ENCODE measurements at places on chromosomes 11 and 22.

DNA sequence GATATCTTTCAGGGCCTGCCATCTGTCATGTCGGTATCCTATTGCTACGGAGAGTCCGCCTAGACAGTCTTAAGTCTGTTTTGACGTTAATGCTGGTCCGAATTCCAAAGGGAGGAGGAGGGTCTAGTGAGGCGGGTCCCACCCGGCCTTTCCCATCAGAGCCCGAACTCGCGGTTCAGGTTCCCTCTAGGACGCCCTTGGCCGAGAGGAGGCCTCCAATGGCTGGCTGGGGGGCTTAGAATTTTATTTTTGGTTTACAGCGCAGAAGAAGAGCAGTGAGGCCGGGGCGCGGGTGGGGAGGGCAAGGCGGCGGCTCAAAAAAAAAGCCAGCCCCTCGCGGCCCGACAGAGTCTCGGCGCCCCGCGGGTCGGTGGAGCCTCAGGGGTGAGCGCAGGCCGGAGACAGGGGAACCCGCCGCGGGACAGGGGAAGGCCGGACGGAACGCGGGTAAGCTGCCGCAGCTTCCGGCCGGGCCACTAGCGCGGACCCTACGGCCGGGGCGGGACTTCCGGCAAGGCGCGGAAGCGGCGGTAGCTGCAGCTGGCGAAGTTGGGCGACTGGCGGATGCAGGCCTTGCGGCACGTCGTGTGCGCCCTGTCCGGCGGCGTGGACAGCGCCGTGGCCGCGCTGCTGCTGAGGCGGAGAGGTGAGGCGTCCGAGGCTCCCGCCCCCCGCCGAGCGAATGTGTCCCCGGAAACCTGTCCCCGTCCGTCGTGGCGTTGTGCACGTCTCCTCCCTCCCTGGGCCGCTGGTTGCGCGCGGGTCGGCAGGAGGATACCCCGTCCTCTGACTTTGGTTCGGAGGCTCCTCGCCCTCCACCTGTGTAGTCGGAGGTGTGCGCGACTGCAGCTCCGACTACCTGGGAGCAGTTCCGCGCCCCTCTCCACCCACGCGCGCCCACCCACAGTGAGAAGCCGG, at the start of gene TRMU:
Gene TRMU (plus strand): TSS at position 514 of the 918 bp plus-strand sequence. CDS start 51 bp downstream, at position 565.
- peak; percentile 82 for DNase-seq

- DNase-seq, result no peak
Measured at GRCh38 chr11:41861838-41862237, 402.4 kb upstream of the LRRC4C start.

DNA sequence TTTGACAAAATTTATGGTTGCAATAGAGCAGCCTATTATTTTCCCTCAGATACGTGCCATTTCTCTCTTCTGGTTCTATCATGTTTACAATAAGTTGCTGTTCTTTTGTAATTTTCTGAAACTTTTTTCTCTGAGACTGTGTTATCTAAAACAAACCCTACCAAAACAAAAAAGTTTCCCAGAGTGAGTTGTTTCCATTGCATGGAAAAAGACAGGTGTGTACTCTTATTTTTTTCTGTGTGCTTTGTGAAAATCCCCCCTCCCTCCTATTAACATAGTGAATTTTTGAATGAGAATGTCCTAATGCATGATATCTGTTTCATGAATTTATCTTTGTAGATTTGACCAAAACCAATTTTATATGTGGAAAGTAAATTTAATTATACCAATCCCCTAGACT, 137.6 kb downstream of the DDX10 start:
- DNase-seq, result no peak

DNA sequence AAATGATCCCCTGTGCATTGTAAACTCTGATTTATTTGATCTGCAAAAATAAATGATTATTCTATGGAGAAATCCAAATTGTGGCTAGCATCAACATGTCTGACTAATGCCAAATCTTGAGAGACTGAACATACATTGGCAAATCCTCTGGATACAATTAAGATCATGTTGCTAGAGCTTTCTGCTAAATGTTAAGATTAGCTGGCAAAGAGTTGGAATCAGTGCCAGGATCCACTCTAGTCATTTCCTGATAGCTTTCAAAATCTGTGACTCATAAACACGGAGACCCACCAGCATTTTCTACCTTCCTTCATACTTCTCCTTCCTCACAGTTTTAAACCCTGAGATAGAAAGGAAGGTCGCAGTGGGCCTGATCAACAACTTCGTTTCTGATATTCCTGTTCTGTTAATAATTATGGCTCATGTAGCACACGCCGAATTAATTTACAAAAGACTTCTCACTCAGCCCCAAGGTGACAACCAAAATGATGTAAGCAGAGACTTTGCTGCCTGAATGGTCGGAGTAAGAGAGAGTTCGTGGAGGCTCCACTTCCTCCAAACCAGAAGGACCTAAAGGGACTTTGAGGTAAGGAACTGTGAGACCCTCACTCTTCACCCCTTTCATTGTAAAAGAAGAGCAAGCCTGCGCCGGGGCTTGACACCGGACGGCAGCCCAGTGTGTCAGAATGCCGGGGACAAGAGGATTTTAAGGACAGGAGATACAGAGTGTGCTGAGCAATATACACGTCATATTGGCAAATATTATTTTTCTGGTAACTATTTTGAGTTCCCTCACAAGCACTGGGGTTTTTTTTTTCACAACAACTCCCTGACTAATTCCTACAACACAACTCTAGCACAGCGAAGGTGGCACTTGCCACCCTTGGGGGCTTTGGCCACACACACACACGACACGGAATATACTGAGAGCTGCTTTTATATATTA, 42.0 kb downstream of the SERPINH1 start:
- DNase-seq, result peak; percentile 77

- DNase-seq, result no peak
Measured at GRCh38 chr11:13000721-13001120, 8.4 kb upstream of the RASSF10 start.

DNA sequence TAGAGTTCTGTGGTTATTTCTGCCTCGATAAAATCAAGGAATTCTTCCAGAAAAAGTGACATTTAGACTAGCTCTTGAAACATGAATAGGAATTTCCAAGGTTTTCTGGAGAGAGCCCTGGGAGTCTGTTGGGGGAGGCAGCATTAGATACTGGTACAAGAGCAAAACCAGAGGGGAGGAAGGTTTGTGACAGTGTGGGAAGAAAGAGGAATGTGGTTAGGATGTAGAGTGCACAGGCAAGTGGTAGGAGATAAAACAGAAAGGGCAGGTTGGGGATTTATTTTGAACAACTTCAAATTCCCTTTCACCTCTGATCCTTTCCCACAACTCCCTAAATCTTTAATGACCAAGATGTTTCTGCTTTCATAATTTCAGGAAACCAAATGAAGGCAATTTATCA, 588.4 kb downstream of the METTL15 start:
- DNase-seq, result no peak
